Body of pancreas (tissue), 4 donors: ENCODE measurements at places on chromosomes 3 and 15. TPM values are rescaled to one million over a fixed set of nuclear protein-coding genes. Genes with fewer than 3 reads are reported as not detected.

DNA sequence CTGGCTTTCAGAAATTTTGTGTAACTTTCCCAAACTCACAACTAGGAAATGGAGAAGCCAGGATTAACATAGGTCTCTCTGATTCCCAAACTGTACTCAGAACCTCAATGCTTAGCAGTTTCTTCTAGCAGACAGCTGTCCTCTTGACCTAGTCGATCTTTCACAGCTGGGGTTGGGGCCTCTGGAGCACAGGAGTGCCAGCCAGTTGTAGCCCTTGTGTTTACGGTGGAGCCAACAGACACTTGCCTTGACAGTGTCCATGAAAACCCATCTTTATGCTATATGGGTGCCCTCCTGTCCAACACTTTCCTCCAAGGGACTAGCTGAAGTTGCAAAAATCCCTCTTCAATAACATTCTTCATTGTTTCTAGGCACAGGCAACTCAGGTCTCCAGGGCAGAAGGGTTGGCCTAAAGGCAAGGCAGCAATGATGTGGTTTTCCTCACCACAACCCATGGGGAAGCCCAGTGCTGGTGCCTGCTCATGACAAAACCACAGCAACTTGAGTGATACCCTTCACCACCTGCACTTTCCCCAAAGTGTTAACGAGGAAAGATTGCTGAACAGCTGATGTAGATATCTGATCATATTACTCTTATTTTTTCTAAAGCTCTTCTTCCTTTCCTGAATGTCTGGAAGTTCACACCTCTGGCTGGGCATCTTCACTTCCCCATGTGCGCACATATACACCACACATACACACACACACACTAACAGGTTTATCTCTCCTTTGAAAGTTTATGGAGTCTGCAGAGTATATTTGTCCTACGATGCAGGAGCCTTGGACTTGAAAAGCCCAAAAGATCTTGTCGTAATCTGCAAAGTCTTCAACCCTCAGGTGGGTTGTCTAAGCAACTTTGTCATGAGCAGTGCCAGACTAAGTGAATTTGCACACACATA, 11.0 kb upstream of the KNG1 start:
- H3K4me3 ChIP-seq: no peak overlapping the region
- DNase-seq: no peak
- no peak overlapping the region for H3K27ac ChIP-seq
- H3K4me1 ChIP-seq: no peaks in the 10 kb centered on the region
- H3K36me3 ChIP-seq: no peaks in the 10 kb centered on the region
- no peaks in the 10 kb centered on the region for H3K27me3 ChIP-seq

MYO5C gene
- total RNA-seq: 76.8 TPM

PLSCR5 gene
- total RNA-seq: not detected

DNA sequence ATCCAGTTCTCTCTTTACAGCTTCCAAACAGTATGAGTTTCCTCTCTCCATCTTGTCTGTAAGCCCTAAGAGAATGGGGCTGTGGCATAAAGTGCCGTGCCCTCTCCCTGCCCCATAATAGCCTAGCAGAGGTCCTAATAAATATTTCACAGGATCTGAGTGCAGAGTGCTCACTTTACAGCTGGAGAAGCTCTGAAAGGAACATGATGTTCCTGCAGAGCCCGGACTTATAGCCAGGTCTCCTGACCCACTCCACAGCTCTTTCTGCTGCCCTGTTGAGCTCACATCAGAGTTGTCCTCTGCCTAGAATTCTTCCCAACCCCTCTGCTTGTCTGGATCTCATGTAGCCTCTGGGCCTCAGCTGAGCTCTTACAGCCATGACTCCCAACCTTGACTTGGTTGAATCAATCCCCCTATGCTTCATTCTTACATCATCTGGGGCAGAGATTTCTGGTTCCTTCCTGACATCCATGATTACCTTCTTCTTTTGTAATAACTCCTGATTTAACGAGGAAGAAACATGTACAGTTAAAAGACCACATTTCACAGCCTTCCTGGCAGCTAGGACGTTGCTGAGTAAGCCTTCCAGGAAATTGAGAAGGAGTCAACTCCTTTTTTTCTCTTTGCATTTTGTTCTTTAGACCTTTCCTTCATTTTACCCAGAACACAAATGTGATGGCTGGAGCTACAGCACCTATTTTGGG, 135.3 kb downstream of the RPLP1 start:
- no peak for DNase-seq
- H3K27me3 ChIP-seq: no peaks in the 10 kb centered on the region
- H3K27ac ChIP-seq: no peak overlapping the region
- H3K4me1 ChIP-seq: peaks cover 31% of the 10 kb centered on the region
- H3K36me3 ChIP-seq: no peaks in the 10 kb centered on the region
